NCI-H1436 (cell line): ENCODE measurements at places on chromosomes 6 and 20.
A peak's percentile ranks its signal among the peaks of the same experiment; 100 is the strongest.

DNA sequence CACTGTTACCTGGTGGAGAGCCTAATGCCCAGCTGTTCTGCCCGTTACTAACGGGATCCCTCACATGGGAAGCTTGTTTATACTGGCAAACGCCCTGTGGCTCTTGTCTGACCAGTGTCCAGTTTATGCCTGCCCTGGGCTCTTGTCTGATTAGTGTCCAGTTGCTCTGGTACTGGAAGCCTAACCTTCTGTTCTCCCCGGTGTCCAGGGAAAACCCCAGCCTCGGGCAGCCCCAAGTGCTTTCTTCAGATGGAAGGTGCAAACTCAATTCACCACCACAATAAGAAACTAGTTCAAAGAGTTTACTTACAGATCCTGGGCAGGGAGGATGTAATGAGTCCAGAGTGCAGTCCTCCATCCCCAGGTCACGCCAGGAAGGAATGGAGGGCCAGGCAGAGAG lies 148.4 kb downstream of the TBXT start:
- no peak for DNase-seq

DNA sequence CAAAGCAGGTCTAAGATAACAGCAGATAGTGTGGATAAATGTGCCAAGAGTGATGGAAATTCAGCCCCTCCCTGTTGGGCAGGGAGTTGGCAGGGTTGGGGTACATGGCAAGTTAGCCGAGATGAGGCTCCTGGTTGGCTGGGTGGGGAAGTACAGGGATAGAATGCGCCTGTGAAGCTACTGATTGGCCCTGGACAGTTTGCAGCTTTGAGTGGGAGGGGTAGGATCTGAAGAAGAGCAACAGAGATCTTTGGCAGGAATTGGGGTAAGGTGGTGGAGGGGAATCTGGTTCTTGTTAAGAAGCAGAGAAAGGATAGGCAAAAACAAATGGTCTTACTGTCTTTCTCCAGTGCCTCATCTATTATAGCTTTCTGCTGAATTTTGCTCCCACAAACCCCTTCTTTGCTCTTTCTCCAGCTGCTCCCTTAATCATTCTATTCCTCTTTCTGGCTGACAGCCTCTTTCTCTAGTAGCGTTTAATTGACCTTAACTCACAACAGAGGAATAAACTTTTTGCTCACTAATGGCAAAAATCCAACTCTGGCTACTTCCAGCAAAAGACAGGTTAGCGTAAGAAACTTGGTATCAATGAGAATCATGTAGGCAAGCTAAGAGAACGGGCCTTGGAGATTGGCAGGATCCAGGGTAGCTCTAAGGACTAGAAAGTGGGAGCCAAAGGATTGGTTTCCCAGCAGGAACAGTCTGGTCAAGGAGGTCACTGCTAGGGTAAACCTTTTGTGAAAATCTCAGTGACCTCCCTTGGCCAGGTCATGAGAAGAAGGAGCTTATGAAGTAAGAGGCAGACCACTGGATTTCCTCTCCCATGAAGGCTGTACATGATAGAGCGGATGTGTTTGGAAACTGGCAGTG lies 86.3 kb upstream of the CARMIL1 start:
- no peak for DNase-seq

- DNase-seq, result no peak
These were observed 115.4 kb downstream of the OPN5 start for GRCh38 chr6:47897247-47897646.

DNA sequence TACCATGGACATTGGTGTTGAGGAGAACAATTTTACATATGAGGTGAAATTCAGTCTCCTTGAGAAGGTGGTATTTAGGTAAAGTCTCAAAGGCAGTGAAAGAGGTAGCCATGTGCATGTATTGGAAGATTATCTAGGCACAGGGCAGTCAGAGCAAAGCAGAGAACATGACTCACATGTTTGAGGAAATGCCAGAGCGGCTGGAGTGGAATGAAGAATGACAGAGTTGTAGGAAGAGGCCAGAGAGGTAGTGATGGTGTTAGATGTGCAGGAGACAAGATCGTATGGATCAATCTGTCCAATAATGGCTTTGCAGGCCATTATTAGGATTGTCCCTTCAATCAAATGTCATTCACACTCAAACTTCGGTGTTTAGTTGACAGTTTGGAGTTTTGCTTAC lies 449.4 kb upstream of the PTCHD4 start:
- DNase-seq, result no peak

DNA sequence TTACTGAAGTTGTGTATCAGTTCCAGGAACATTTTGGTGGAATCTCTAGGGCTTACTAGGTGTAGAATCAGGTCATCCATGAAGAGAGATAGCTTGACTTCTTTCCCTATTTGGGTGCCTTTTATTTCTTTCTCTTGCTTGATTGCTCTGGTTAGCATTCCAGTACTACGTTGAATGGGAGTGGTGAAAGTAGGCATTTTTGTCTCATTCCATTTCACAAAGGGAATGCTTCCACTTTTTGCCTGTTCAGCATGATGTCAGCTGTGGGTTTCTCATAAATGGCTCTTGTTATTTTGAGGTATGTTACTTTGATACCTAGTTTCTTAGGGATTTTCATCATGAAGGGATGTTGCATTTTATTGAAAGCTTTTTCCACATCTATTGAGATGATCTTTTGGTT lies 195.3 kb downstream of the MOXD1 start:
- DNase-seq, result no peak

- DNase-seq, result no peak
These were observed 16.6 kb upstream of the MAPK13 start for GRCh38 chr6:36113703-36114102.

GRCh38 chr20:41443691-41444090 lies 77.1 kb upstream of the EMILIN3 start:
- DNase-seq, result no peak

- DNase-seq, result no peak
These were observed 38.0 kb upstream of the PRSS35 start for GRCh38 chr6:83474309-83474708.

GRCh38 chr6:125989631-125990030 lies 3.3 kb downstream of the TRMT11 start:
- no peak for DNase-seq

- DNase-seq, result no peak
These were observed 83.8 kb upstream of the KIF25 start for GRCh38 chr6:167913699-167914098.

- DNase-seq, result no peak
These were observed 88.7 kb downstream of the SNAP25 start for GRCh38 chr20:10307359-10307735.

GRCh38 chr6:106477790-106478189 lies 117.3 kb downstream of the CRYBG1 start:
- DNase-seq, result peak; percentile 17

GRCh38 chr20:64047968-64048401 lies 1.5 kb downstream of the SOX18 start:
- no peak for DNase-seq

GRCh38 chr6:41678511-41679084 lies 40.3 kb downstream of the MDFI start:
- DNase-seq, result no peak

GRCh38 chr20:37468886-37469285 lies 52.2 kb upstream of the NNAT start:
- no peak for DNase-seq

- DNase-seq, result no peak
These were observed 275.6 kb downstream of the BTBD9 start for GRCh38 chr6:38364127-38364526.

- DNase-seq, result no peak
These were observed 45.8 kb upstream of the FAM184A start for GRCh38 chr6:119124079-119124824.

DNA sequence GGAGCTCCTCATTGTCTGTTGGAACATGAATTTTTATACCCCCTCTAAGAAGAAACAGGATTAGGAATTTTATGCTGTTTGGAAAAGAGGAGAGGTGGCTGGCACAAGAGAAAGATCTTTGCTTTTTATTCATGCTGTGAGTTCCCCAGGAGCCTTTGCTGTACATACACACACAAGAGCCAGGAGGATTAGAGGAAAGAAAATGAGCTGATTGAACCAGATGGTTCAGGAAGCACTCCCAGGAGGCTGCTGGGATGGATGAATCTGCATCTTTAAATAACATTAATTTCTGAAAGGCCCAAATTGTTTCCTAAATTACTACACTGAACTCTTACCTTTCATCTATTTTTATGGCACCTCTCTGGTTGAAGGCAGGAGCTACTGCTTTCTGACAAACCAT lies 20.1 kb upstream of the TCP11 start:
- no peak for DNase-seq

DNA sequence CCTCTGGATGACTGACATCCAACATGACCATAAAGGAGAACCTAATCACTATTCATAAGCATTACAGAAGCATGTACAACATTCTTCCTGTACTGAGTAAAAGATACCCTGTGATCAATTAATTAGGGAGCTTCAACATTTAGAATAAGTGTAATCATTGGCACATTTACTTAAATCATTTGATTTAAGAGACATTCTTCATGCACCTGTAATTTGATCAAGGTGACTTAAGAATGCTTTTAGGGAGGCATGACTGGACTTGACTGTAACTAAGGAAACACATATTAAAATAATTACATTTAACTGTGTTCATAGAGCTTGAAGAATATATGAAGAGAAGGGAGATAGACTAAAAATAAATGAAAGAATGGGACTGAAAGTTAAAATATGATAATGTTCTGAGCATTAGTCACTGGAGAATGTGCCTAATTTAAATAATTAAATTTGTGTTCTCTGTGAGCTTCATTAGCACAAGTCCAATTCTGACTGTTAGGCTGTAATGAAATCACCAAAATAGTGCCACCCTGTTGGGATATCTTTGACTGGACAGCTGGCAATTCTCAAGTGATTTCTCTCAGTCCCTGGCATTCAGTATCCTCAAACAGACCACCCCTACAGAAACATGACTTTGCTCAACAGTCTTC lies 295.5 kb upstream of the ADGRB3 start:
- DNase-seq, result peak; percentile 2

GRCh38 chr6:166936079-166936787 lies 20.1 kb downstream of the RNASET2 start:
- DNase-seq, result peak; percentile 37

- no peak for DNase-seq
These were observed 1.5 kb downstream of the HTR1E start for GRCh38 chr6:86938814-86939213.

GRCh38 chr6:147868427-147869190 lies 360.1 kb downstream of the SAMD5 start:
- DNase-seq, result no peak

DNA sequence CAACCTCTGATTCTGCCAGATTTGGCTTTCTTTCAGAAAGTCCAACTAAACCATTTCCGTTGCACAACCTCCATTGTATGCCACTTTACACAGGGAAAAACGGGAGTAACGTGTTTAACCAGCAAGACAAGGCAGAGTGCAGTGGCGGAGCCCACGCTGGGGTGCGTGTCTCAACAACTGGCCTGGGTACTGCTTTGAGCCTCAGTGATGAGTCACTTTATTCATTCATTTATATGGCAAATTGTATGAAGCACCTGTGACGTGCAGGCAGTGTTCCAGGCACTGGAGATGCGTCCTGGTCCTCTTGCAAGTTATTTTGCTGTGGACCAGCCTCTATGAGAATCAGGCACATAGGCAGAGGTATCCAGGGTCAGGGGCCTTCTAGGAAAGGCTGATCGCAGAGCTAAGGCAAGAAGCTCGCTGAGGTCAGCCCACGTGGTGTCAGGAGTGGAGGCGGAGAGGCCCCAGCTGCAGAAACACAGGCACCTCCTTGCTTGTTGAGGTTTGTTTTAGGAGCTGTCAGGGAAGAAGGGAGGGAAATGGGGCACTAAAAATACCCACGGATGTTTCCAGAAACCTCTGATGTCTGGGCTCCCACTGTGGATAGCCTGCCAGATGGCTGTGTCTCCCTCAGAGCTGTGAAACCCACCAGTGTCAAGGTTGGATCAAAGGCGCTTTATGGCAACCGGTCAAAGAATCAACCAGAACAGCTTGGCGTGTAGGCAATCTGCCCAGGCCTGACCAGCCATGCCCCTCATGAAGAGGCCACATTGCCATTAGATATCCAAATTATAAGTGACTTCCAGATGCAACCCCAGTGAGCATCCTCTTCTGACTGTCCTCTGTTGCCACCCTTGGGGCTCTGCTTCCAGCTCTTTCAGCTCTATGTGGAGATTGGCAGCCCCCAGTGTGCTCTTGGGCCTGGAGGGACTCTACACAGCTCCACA lies 157.2 kb downstream of the CD83 start:
- DNase-seq, result no peak

GRCh38 chr6:142816031-142816430 lies 128.9 kb downstream of the HIVEP2 start:
- DNase-seq, result no peak

GRCh38 chr6:107272246-107272645 lies 156.9 kb upstream of the BEND3 start:
- no peak for DNase-seq

- DNase-seq, result no peak
These were observed 607.6 kb upstream of the MAN1A1 start for GRCh38 chr6:119957195-119957594.

DNA sequence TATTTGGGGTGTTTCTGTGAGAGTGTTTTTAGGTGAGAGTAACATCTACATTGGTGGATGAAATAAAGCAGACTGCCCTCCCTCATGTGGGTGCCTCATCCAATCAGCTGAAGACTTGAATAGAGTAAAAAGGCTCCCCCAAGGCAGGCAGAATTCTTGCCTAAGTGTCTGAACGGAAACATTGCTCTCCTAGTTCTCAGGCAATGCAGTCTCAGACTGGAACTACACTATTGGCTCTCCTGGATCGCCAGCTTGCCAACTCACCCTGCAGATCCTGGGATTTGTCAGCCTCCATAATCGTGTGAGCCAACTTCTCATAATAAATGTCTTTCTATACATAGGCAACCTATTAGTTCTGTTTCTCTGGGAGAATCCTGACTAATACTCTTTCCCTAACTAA lies 5.5 kb upstream of the TMEM170B start:
- DNase-seq, result no peak
